Activated naive CD4-positive, alpha-beta T cell treated with anti-CD3 and anti-CD28 coated beads, Interleukin-2, amount 10 ng/mL, durations not matched to agents 7 days and 5 days (primary cell): ENCODE measurements at places on chromosomes 4 and X.

- no peak for DNase-seq
These were observed 36.0 kb upstream of the NSUN7 start for GRCh38 chr4:40713798-40714197.

DNA sequence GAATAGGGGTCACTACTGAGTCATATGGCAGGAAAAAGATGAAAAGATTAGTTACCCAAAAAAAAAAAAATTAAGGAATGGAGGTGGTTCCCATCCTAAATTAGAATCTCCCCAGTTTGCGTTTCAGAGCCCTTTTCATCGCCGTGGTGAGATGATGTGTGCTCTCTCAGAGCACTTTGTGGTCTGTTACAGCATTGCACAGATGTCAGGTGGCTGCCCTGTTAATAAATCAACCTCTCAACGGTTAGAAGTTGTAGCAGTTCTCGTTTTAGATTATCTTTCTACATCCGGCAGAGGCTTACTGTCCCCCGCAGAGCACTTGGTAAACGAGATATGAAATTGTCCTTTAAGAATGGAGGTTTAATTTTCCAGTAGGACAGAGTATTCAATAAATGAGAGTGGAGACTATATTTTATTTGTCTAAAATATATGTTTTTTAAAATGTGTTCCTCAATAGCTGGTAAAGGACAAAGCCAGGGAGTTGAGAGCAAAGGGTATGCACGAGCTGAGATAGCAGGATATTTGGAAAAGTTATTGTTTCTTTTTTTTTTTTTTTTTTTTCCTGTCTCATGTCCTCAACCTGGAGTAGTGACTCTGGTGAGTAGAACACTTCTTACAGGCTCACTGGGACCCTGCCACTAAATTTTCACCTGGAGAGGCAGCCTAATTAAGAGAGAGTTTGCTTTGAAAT lies 26.9 kb downstream of the AFF1 start:
- peak; percentile 21 for DNase-seq

DNA sequence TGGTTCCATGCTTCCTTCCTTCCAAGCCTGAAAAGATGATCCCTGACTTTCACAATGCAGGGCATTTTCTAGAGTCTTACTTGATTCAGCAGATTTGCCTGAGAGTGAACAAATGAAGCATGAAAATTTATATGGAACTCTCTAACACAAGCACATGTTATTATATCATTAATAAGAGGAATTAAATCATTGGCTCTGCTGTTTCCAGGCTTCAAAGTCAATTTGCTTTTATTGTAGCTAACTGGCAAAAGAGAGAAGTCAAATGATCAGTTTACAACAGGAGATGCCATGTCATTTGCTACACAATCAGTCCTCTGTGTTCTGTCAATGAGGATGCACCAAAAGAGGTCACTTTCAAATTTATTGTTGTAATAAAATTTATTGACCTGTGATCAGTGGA lies 101.5 kb upstream of the UGT8 start:
- DNase-seq = no peak

- DNase-seq = no peak
These were observed 12.7 kb upstream of the CXCL8 start for GRCh38 chr4:73727685-73728084.

DNA sequence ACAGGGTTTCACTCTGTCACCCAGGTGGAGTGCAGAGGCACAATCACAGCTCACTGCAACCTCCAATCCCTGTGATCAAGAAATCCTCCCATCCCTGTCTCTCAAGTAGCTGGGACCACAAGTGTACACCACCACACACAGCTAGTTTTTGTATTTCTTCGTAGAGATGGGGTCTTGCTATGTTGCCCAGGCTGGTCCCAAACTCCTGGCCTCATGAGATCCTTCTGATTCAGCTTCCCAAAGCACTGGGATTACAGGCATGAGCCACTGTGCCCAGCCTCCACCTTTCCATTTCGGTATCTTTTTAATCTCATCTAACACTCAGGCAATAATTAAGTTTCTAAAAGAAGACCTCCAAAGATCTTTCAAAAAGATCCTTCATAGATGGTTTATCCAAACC lies 22.9 kb downstream of the ADGRA3 start:
- no peak for DNase-seq

DNA sequence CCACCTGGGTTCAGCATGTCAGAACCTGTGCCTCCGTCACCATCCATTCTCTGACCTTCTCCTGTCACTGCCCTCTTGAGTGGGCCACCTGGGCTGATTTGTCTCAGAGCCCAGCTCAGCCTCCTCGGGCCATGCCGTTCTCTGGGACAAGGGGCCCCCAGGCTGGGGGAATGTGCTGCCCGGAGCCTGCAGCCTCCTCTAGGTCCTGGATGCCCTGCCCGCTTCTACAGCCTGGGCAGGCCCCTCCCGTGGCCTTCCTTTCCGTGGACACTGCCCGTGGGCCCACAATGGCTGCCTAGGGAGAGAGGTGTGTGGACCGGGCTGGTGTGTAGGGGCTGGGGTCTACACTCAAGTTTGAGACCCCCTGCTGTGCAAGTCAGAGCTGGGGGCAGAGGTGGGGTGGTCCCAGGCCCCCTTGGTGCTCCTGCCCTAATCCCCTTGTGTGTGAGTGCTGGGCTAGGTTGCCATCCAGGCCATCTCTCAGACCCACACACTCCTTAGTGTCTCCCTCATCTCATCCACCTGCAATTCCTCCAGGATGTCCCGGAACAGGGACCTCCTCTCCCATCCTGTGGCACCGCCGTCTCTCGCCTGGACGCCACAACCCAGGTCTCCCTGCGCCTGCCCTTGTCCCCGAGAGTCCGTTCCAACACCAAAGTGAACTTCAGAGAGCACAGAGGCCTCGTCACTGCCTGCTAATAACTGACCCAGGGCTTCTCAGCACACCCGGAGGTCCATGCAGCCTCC lies 12.4 kb downstream of the PSAPL1 start:
- DNase-seq = peak; percentile 16

DNA sequence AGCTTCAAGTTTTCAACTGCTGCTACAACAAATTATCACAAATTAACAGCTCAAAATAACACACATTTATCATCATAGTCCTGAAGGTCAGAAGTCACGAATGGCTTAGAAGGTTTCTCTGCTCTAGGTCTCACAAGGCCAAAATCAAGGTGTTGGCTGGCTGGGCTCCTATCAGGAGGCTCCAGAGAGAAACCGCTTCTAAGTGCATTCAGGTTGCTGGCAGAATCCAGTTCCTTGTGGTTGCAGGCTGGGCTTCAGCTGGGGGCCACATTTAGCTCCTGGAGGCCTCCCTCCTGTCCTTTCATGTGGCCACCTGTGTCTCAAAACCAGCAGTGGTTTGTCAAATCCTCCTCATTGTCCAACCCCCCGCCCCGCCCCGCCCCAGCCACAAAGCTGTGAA lies 15.4 kb downstream of the MRFAP1 start:
- DNase-seq = peak; percentile 13

DNA sequence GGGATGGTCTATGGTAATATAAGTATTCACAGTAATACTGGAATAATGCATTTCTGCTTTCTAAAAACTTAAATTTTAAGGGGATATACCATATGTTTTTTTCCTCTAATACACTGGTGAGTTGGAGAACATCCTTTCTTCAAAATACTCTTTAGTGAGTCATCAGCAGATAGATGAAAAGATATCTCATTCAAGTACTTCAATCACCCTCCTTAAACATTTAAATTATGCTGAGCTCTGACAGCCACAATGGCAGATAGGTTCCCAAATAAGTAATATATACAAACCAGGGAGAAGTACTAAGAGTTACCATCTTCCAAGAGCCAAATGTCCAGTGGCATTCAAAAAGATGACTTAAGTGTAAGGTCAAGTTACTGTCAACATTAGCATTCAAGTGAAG lies 52.2 kb downstream of the AMMECR1 start:
- no peak for DNase-seq

DNA sequence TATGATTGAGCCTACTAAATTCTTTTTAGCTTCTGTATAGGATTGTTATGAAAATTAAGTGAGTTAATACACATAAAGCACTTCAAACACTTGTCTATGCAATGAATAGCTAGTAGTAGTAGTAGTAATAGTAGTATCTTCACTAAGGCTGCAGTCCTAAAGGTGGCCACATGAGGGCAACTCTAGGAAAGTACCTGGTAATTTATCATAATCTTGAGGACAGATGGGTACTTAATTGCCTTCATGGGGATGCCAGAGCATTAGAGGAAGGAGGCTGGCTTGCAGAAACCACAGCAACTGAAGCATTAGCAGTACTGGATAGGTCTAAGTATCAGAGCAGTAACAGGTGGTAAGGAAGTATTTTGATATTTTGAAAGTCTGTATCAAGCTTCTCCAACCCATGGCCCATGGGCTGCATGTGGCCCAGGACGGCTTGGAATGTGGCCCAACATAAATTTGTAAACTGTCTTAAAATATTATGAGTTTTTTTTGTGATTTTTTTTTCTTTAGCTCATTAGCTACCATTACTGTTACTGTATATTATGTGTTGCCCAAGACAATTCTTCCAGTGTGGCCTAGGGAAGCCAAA lies 17.3 kb downstream of the NIPAL1 start:
- peak; percentile 75 for DNase-seq

GRCh38 chr4:74755486-74755885 lies 38.8 kb downstream of the BTC start:
- DNase-seq = no peak

- DNase-seq = no peak
These were observed 83.0 kb downstream of the ADRA2C start for GRCh38 chr4:3849140-3849539.

DNA sequence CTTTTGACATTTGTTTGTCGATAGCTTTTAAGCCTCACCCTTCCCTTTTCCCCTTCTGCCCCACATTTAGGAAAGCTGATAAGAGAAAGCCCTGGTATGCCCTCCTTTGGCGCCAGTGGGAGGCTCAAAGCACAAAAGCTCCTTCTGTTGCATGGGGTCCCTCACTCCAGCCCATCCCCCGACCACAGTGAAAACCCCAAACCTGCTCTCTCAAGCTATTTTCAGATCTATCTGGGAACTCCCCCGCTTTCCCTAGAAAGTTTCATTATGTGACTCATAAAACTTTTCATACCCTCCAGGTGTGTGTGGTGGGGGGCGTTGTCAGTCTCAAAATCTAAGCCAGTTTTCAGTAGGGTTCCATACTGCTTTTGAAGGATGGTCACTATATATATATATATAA lies 259.0 kb upstream of the PCDH7 start:
- DNase-seq = no peak

GRCh38 chr4:147846318-147847155 lies 114.6 kb downstream of the ARHGAP10 start:
- DNase-seq = peak; percentile 35

- DNase-seq = no peak
These were observed 52.7 kb downstream of the ASB9 start for GRCh38 chrX:15217161-15217560.

DNA sequence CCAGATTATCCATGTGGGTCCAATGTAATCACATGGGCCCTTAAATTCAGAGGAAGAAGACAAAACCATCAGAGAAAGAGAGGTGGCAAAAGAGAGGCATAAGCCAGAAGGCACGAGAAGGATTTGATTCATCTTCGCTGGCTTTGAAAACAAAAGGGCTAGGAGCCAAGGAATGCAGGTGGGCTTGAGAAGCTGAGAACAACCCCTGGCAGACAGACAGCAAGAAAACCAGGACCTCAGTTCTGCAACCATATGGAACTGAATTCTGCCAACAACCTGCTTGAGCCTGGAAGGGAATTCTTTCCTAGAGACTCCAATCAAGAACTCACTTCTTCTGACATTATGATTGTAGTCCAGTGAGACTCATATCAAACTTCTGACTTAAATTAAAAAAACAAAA lies 1531.8 kb downstream of the PCDH7 start:
- no peak for DNase-seq

- DNase-seq = no peak
These were observed 116.6 kb upstream of the TENM3 start for GRCh38 chr4:182126603-182127002.

- DNase-seq = no peak
These were observed 369.5 kb downstream of the UBE2NL start for GRCh38 chrX:144253356-144253755.

- no peak for DNase-seq
These were observed 210.6 kb downstream of the TENM3 start for GRCh38 chr4:182453830-182454229.

GRCh38 chr4:18480928-18481327 lies 459.4 kb upstream of the LCORL start:
- no peak for DNase-seq

GRCh38 chr4:156018383-156018782 lies 64.7 kb upstream of the CTSO start:
- no peak for DNase-seq

DNA sequence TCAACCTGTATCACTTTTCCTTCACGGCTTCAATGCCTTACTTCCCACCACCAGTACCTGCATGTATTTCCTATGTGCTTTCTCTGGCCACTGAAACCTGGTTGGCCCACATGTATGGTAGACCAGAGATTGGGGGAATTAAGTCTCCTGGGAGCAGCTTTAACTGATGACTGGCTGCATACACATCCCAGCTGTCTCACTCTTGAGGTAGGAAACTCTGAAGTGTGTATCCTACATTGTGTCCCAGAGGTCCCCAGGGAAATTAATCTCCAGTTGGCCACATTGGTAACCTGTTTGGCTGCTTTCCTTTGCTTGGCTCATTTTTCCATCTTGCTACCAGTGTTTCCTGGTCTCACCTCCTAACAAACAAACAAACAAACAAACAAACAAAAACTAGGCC lies 124.4 kb downstream of the ZNF827 start:
- no peak for DNase-seq

GRCh38 chr4:48262484-48262883 lies 7.2 kb downstream of the TEC start:
- DNase-seq = no peak

DNA sequence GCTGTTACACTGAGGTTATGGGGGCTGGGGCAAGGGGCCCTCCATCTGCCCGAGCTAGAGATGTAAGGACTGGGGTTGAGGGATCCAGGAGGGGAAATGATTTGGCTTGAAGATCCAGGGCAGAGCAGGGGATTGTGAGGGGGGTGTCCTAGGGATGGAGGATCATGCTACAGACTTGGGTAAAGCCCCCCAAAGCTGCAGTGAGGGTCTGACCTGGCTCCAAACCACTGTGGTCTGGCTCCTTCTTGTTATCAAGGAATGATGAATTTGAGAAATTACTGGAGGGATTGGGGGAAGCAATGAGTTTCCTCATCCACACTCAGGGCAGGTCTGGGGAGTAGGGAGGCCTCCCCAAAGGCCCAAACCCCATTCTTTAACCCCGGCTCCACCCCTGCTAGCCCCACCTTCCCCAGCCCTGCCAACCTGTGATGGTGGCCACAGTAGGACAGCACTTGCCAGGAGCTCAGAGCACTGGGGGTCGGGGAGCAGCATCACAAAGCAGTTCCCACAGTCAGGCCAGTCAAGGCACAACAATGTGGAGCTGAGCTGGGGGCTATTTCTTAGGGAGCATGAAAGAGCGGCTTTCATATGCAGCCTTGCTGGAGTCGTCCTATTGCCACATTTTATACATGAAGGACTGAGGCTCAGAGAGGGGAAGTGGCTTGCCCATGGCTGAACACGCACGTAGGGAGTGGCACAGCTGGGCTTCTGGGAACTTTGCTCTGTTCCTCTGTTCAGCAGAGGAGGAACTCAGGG lies 165.5 kb downstream of the EFNB1 start:
- no peak for DNase-seq

GRCh38 chr4:32025851-32026459 lies 1305.8 kb downstream of the PCDH7 start:
- DNase-seq = no peak
